Bronchial smooth muscle cell (primary cell): ENCODE measurements at places on chromosomes 13 and 19. TPM values are rescaled to one million over a fixed set of nuclear protein-coding genes. Genes with fewer than 3 reads are reported as not detected.

Gene AXL
- 105 and 126 TPM in 2 replicates for total RNA-seq

Gene SLC7A10
- not detected in 2 replicates for total RNA-seq

Gene GFY
- not detected in 2 replicates for total RNA-seq

Gene PDE4C
- 2.2 and 2.9 TPM in 2 replicates for total RNA-seq

Gene KASH5
- not detected in 2 replicates for total RNA-seq

Gene OSCAR
- total RNA-seq: under 0.01 TPM in 1 of 2 replicates, not detected in the other
